B cell (primary cell): ENCODE measurements at places on chromosomes 12 and 14. TPM values are rescaled to one million over a fixed set of nuclear protein-coding genes. Genes with fewer than 3 reads are reported as not detected.

Gene NFATC4
- total RNA-seq: 7.6 and 7.9 TPM in 2 replicates

Gene YY1
- total RNA-seq: 88.1 and 91.4 TPM in 2 replicates

Gene ERBB3
- not detected in 2 replicates for total RNA-seq

Gene CD27
- 116 TPM in 2 replicates for total RNA-seq

Gene INTS13
- total RNA-seq: 15.6 and 16.2 TPM in 2 replicates
